ENCODE measurements at places on chromosomes 5 and 9.

GRCh38 chr9:102650896-102651295 is 344.2 kb upstream of the CYLC2 start:
- no peak for DNase-seq

GRCh38 chr5:136042665-136043121 is 13.9 kb downstream of the TGFBI start:
- DNase-seq = no peak

DNA sequence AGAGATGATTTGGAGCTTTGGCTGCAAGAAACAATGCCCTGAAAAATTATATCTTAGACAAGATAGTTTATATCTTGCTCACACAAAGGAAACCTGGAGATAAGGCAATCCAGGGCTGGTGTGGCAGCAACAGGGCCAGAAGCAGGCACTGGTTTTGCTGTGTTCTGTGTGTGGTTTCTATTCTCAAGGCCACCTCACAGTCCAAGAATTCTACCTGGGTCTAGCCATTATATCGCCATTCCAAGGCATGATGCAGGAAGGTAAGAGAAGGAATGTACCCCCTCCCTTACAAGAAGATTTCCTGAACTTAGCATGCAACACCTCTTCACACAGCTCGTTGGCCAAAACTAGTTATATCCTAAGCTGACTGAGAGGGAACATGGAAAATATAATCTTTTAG is 74.5 kb upstream of the MEGF10 start:
- no peak for DNase-seq

DNA sequence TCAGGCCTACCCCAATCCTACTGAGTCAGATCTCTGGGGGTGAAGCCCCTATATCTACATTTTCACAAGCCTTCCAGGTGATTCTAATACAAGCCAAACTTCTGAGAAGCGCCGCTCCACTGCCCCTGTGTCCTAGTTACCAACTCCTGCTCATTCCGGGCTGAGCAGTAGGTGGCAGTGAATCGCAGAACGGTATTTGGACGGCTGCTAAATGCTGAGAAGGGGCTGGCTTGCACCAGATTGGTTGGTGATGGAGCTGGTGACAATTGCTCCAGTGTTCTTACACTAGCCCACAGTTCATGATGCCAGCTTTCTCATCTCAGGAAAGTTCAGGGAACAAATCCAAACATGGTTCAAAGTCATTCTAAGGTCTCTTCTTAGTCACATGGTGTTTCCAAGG is 31.1 kb upstream of the FGF1 start:
- peak; percentile 38 for DNase-seq

DNA sequence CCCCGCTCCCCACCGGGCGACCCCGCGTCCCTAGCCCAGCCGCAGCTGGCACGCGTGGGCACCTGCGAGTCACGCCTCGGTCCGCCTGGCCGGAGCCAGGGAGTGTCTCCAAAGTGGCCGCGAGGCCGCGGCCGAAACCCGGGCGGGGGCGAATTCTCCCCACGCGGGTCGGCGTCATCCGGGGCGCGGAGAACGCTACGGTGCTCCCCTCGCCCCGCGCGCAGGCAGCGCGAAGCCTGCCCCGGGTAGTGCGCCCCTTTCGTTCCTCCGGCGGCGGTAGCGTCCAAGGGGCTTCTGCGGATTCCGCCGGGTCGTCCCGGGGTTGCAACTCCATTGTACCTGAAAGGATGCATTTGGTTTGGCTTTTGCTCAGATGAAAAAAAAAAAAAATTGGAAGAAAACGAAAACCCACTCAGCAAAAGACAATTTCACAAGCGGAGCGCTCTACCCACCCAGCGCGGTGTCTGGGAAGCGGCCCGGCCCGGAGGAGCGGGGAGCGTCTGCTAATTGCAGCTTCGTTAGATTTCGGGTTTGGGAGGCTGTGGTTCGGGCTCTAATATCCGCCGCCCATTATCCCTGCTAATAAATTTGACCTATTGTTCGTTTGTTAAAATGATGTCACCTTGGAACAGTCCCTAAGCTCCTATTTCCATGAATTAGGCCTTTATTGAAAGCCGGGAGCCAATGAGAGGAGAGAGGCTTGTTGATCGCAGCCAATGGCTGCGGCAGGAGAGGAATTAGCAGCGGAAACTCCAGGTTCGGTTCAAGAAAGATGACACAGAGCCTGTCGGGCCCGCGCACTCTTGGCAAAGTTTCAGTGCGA is at the start of gene TLX3:
Gene TLX3 (plus strand): TSS at position 796 of the 823 bp plus-strand sequence. CDS start 118 bp downstream, outside the sequence.
- DNase-seq = no peak

DNA sequence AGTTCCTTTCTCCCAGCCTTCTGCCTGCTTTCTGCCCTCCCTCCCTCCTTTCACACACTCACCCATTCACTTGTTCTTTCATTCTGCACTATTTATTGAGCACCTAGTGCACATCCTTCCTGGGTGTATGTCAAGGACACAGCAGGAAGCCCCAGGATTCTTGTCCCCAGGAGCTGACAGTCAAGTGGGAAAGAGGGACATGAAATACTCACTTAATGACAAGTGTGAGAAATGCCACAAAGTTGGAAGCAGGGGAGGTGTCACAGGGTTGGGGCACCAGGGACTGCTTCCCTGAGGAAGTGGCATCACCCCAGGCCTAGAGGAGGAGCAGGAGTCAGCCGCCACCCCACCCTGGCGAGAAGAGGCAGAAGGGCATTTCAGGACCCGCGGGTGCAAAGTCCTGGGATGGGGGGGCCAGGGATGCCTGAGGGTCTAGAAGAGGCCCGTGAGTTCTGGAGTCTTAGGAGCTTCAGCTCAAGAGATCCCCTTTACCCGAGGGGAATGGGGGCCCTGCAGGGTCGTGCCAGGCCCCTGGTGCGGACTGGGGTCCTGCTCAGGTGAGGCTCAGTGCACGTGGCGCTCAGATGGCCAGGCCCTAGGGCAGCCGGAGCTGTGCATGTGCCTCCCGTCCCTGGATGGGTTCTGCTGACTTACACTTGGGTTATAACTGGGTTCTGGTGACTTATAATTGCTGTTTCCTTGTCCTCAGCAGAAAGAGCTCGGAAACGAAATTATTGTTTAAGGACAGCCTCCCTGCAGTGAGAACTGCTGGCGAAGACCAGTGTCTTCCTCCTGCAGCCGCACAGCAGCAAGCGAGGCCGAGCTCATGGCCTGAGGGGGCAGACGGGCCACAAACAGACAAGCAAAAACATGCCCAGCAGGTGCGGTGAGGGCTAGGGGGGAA is 16.9 kb upstream of the LAMC3 start:
- DNase-seq = no peak

GRCh38 chr5:103411711-103412110 is 150.9 kb downstream of the NUDT12 start:
- DNase-seq = no peak

GRCh38 chr5:142685418-142686209 is at the start of gene FGF1:
TSS of gene FGF1 (minus strand) at chr5:142686090. CDS start at chr5:142614127, 71,963 bp downstream.
- DNase-seq = no peak

DNA sequence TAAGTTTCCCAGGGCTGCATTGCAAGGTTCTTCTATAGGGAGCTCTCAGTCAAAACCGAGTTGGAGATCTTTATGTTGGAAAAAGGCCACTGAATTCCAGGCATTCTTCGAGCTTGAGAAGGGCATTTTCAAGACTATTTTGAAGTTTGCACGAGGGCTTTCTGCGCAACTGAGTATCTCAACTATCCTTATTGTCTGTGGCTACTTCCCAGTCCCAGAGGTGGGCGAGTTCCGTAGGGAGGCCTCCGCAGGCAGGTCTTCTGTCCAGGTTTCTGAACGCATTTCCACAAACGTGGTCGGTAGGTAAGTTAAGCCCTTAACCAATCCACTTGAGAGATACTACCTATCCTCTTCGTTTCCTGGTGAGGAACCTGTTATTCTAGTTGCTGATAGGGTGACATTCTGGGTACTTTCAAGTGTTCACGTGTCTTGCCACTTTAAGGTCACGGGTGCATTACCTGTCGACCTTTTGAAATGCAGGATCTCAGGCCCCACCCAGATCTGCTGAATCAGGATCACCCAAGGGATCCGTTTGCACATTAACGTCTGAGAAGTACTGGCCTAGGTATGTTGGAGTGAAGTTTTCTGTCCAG is 51.4 kb upstream of the TJP2 start:
- no peak for DNase-seq

GRCh38 chr9:101620452-101620851 is 25.7 kb upstream of the PPP3R2 start:
- no peak for DNase-seq

GRCh38 chr9:116208417-116209232 is 55.0 kb downstream of the PAPPA start:
- no peak for DNase-seq

DNA sequence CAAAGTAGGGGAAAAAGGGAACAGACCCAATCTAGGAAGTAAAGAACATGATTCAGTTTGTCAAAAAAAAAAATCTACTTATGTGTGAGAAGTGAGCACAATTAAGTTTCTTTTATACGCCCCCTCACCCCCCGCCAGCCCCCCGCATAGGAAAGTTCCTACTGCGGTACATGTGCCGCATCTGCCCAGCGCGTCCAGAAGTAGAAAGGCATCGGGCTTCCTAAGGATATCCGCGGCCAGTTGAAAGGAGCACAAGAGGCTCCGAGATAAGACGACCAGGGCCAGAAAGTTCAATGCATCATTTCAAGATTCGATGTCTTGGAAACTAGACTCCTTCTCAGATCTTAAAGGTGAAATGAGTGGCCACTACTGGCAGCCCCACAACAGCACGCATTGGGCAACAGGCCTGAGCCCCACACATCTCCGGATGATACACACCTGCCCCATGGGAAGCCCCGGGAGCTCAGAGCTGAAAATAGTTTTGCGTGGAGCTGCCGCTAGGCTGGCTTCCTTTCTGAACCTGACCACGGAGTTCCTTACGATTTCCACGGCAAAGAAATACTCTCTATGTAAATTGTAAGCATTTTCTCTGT is 203.9 kb downstream of the RAB3C start:
- DNase-seq = no peak

DNA sequence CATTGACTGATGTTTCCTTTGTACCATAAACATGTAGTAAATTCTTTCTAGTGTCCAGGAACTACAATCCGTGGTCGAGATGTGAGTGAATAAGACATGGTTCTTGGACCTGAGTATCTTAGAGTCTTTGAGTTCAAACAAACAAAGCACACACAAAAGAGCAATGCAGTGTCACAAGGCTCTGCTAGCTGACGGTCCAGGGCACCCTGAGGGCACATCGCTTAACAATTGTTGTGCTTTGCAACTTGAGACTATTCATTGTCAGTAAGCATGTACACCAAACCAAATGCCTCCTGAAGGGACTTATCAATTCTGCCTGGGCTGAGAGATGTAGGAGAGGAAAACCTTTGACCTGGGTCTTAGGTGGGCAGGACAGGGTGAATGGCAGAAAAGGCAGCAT is 84.8 kb downstream of the CAMK4 start:
- no peak for DNase-seq

Data from thymus (tissue), 14 donors.